A549 treated with RU486 at 1 μM for 4 hours (cell line): ENCODE measurements at places on chromosomes 5 and 9. TPM values are rescaled to one million over a fixed set of nuclear protein-coding genes. Genes with fewer than 3 reads are reported as not detected.

Gene CFAP157
- 0.05 to 0.08 TPM in 2 of 5 replicates, not detected in the others for total RNA-seq

Gene PAEP
- 0.25 to 0.66 TPM (median 0.30 TPM) in 3 of 5 replicates, not detected in the others for total RNA-seq

Gene BNIP1
- 16.5 to 21.4 TPM (median 17.2 TPM) in 5 replicates for total RNA-seq

Gene NDUFAF2
- total RNA-seq = 72.2 to 85.7 TPM (median 80.0 TPM) in 5 replicates

Gene FGF1
- total RNA-seq = 0.30 to 1.4 TPM (median 0.38 TPM) in 5 replicates

Gene CRB2
- 0.03 to 0.08 TPM (median 0.05 TPM) in 5 replicates for total RNA-seq

Gene SPATA31A1
- not detected in 5 replicates for total RNA-seq

Gene BRD3OS
- 13.8 to 20.9 TPM (median 17.5 TPM) in 5 replicates for total RNA-seq

Gene GCNT1
- total RNA-seq = 0.80 to 3.0 TPM (median 2.6 TPM) in 5 replicates

Gene ARHGEF28
- total RNA-seq = 12.0 to 15.9 TPM (median 15.0 TPM) in 5 replicates

Gene TMEM267
- total RNA-seq = 8.5 to 23.4 TPM (median 20.4 TPM) in 5 replicates
